Urinary bladder (tissue), 4 donors: ENCODE measurements at places on chromosomes 7 and 10. TPM values are rescaled to one million over a fixed set of nuclear protein-coding genes. Genes with fewer than 3 reads are reported as not detected.

GRCh38 chr7:155219154-155219531 lies 78.5 kb upstream of the INSIG1 start:
- no peak for DNase-seq

DNA sequence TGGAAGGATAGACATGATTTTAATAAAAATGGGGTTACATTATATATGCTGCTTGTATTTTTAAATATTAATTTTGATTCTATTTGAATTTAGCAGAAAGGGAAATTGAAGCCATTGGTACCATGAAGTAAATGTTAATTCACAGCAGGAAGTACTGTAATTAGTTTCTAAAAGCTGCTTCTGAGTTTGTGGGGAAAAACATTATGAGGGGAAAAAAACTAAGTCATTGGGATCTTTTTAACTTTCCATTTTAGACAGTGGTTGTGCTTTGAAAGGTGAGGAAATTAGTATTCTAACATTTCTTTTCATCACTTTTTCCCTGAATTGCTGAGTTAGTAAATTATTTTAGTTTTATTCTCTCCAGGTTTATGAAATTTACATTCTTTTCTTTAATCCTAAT lies 41.0 kb downstream of the LCOR start:
- DNase-seq: no peak

- DNase-seq: no peak
These were observed 142.7 kb upstream of the PCBD1 start for GRCh38 chr10:71031026-71031425.

GRCh38 chr10:71090801-71091200 lies 121.6 kb upstream of the UNC5B start:
- DNase-seq: no peak

GRCh38 chr7:35512716-35513115 lies 182.2 kb downstream of the HERPUD2 start:
- DNase-seq: no peak

Gene SLC26A3
- not detected for total RNA-seq
